ENCODE measurements at places on chromosomes 1 and 21. TPM values are rescaled to one million over a fixed set of nuclear protein-coding genes. Genes with fewer than 3 reads are reported as not detected.

Gene LAMC1
- total RNA-seq: 217 TPM

Gene LMOD1
- 9.8 TPM for total RNA-seq

Gene ADAMTS4
- total RNA-seq: 14.5 TPM

Gene PWP2
- 16.7 TPM for total RNA-seq

Gene USH2A
- total RNA-seq: not detected

Gene S100B
- not detected for total RNA-seq
